ENCODE measurements at places on chromosomes 12 and 14.

DNA sequence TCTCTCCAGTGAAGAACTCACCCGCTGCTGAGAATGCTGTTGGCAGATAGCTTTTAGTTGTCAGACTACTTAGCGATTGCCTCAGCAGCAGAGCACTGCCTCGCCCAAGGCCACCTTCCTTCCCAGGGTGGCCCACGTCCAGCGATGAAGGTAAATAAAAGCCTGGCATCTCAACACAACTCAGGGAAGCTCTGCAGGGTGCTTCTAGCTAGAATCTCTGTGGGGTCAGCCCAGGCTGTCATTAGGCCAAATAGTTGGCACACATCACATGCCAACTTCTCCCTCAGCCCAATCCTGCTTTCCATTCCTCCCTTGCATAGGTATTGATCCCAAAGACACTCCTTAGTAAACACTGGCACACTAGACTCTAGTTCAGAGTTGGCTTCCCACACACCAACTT is 368.1 kb upstream of the TMTC1 start:
- DNase-seq, result no peak

- DNase-seq, result no peak
Measured at GRCh38 chr12:53208435-53208834, 1.4 kb upstream of the ITGB7 start.

GRCh38 chr12:85155791-85156190 is 119.6 kb downstream of the LRRIQ1 start:
- peak; percentile 17 for DNase-seq

DNA sequence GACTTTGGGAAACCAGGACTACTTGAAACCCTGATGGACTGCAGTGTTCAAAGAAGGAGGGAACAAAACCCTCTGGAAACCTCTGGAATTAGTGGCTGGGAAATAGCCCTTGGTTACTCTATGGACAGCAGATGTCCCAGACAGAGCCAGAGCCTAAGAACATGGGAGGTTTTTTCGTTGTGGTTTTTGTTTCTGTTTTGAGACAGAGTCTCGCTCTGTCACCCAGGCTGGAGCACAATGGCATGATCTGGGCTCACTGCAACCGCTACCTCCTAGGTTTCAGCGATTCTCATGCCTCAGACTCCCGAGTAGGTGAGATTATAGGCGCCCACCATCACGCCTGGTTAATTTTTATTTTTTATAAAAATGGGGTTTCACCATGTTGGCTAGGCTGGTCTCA is 1378.7 kb downstream of the AACS start:
- DNase-seq, result no peak

GRCh38 chr12:112869091-112869490 is 37.7 kb upstream of the OAS1 start:
- DNase-seq, result no peak

DNA sequence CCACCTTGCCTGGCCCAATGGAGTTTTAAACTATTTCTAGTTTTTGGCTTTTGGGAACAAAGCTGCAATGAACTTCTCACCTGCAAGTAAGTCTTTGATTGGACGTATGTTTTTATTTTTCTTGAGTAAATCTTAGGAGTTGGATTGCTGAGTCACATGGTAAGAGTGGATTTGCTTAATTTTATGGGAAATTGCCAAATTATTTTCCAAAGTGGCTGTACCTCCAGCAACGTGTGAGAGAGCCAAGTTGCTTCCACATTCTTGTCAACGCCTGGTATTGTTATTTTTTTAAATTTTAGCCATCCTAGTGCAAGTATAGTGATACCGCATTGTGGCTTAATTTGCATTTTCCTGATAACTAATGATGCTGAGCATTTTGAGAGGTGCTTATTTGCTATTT is 136.6 kb downstream of the LMNTD1 start:
- no peak for DNase-seq

- DNase-seq, result no peak
Measured at GRCh38 chr14:76212242-76212641, 60.5 kb downstream of the GPATCH2L start.

- no peak for DNase-seq
Measured at GRCh38 chr12:71566655-71567054, 97.0 kb downstream of the ZFC3H1 start.

DNA sequence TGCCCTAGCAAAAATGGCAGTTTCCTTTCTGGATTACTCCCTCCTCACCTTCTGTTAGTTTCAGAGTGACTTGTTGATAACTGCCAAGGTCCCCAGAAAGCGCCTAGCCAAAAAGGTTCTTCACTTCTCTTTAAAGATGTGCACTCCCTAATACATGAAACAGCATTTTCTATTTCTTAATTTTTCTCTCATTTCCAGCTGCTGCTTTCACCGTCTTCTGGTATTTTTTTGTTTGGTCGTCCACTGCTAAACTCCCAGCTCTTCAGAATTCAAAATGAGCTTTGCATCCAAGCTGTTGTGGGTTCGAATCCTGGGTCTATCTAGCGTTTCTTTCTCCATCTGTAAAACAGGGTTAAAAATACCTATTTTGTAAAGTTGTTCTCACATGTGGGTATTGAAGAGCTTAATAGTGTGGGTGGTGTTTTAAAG is 397 bp upstream of the BORCS5 start:
- DNase-seq, result no peak

DNA sequence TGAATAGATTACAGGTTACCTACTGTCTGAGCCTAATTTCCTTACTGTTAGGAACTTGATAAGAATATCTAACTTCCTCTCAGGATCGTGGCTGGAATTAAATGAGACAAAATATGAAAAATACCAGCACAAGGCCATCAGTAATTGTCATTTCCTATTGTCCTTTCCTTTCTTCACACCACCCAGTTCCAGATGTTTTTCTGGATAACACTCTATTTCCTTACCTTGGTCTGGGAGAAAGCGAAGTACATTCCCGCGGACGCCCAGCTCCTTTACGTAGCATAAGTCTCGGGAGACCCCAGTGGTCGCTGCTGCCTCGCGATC is 376 bp downstream of the GDF3 start:
- no peak for DNase-seq

GRCh38 chr14:33343016-33343415 is 404.3 kb downstream of the NPAS3 start:
- DNase-seq, result no peak

- DNase-seq, result no peak
Measured at GRCh38 chr14:103686831-103687485, 28.3 kb downstream of the XRCC3 start.

- DNase-seq, result no peak
Measured at GRCh38 chr14:58629281-58629680, 8.5 kb upstream of the DACT1 start.

DNA sequence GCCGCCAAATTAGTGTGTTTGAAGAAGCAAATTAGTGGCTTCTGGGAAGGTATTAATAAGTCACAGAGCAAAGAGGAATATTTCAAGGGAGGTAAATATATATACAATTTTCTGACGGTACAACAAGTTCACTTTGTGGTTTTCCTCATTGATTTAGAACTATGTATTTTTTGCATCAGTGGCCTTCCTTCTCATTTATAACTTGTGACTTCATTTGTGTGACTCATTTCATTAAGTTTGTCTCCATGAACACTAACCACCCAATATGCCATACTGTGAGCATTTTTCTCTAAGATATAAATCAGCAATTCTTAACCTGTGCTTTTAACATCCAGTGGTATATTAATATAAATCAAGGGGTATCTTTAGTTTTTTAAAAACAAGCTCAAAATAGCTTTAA is 29.3 kb upstream of the ARHGAP5 start:
- no peak for DNase-seq

DNA sequence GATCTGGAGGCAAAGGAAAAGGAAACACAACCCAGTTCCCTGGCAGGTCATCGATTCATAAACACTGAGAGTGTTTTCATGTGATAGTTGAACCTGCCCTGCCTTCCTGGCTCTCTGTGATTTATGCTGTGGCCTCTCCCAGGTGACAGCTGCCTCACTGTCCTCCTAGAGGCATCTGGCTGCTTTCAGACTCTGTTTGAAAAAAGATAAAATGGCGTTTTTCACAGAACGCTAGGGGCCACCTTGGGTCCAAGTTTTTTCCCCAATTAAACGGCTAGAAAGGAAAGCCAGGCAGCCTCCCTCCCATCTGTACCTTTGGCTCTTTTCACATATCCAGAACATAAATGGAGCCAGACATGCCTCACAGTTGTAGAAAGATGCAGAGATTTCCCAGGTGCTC is 252.6 kb upstream of the CCDC196 start:
- DNase-seq, result no peak

DNA sequence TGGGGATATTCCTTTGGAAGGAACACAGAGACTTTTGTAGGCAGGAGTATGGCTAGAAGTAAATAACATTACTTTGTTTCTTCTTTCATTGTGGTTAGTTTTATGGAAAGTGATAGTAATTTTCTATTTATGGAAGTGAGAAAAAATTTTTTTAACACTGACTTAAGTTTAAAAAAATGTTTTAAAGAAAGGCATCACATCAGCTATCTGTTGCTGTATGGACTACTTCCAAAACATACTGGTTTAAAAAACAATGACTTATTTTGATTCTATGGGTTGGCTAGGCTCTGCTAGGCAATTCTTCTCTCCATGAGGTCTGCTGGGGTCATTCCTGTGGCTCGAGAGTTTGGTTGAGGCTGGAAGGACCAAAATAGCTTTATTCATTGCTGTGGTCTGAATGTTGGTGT is 31.7 kb upstream of the SLC38A2 start:
- no peak for DNase-seq

DNA sequence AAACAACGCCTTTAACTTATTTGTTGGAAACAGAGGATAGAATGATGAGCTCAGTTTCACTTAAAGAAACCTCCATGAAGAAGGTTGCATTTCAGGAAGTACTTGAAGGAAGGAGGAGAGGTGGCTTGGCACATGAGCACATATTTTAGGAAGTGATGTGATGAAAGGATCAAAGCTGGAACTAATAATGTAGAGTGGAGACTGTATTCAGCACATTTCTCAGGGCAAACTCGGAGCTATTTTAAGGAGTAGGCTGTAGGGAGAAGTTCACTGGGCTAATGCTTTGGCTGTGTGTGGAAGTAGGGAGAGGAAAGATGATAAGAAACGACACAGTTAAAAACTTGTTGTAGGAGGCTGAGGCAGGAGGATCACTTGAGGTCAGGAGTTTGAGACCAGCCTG is 272.8 kb downstream of the AKAP6 start:
- no peak for DNase-seq

DNA sequence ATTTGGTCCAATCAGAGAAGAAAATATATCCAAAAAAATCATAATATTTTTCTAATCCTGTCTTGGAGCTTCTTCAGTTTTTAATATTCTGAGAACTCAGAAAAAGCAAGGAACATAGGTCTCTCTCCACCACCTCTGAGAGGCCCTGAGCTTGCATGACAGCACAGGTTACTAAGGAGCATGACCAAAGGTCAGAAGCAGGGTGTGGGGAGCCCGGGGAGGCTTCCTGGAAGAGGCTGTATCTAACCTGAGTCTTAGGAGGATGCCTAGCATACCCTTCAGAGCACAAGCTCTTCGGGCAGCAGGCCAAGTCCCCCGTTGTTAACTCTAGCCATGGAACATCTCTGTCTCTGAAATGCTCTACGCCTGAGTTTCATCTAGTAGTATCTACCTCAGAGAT is 15.7 kb upstream of the STON2 start:
- DNase-seq, result no peak

DNA sequence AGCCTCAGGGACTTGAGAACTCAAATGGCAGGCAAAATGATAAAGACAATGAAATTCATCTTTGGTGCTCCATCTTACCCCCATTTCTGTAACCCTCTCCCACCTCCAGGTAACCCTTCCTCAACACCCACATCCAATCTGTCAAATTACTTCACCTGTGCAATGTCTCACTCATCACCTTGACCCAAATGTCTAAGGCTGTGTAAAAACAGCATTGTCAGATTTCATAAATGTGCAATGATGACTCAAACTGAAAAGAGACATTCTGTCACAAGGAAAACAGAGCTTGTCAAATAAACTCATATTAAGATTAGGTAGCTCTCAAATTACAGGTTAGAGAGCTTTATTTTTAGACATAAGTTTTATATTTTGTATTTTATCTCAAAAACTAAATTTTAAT is 19.9 kb upstream of the COCH start:
- no peak for DNase-seq

GRCh38 chr12:130804216-130804615 is 34.8 kb downstream of the STX2 start:
- no peak for DNase-seq

GRCh38 chr12:66860752-66861750 is 182.2 kb upstream of the GRIP1 start:
- peak; percentile 2 for DNase-seq

- DNase-seq, result no peak
Measured at GRCh38 chr12:97118796-97119375, 211.8 kb downstream of the NEDD1 start.

DNA sequence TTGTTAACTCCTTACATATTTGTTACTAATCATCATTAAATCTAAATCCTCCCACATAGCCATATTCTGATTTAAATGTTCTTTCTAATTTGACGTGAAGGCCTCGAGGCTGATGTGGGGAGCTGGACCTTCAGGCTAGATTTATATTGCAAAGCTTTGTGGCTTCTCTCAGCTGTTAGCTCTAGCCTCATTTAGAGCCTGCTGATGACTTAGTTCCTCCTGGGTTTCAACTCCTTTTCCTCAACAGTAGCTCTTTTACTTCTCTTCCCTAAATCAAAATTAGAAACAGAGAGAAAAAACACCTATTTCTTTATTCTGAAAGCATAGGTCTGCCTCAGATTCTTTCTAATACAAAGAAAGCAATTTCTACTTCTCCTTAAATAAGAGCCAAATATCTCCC is 477.5 kb upstream of the CCDC196 start:
- no peak for DNase-seq

- no peak for DNase-seq
Measured at GRCh38 chr12:80056232-80056631, 43.1 kb upstream of the OTOGL start.

GRCh38 chr14:87990682-87991081 is 2.3 kb downstream of the GALC start:
- DNase-seq, result no peak

DNA sequence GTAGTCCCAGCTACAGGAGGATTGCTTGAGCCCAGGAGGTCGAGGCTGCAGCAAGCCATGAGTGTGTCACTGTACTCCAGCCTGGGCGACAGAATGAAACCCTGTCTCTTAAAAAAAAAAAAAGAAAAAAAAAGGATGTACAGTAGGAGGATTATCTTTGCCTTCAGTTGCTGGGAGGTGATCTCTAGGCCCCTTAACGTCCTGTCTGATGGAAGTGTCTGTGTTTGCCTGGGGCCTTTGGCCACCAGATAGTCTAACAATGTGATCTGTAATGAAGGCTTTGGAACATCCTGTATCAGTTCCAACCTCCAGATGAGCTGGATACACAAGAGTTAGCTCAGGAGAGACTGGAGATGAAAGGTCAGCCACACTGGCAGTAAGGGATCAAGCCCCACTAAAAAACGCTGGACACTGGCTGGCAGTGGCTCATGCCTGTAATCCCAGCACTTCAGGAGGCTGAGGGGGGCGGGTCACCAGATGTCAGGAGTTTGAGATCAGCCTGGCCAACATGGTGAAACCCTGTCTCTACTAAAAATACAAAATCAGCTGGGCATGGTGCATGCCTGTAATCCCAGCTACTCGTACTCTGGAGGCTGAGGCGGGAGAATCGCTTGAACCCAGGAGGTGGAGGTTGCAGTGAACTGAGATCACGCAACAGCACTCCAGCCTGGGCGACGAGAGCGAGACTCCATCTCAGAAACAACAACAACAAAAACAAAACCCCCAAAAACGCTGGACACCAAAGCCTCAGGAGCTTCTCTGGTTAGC is 19.0 kb upstream of the HNF1A start:
- no peak for DNase-seq

GRCh38 chr14:90674716-90675115 is 141.5 kb downstream of the TTC7B start:
- DNase-seq, result no peak

GRCh38 chr14:90568405-90568804 is 171.6 kb downstream of the CALM1 start:
- DNase-seq, result no peak

Data from amniotic stem cell (primary cell).